ENCODE measurements at places on chromosomes 1 and 21.

DNA sequence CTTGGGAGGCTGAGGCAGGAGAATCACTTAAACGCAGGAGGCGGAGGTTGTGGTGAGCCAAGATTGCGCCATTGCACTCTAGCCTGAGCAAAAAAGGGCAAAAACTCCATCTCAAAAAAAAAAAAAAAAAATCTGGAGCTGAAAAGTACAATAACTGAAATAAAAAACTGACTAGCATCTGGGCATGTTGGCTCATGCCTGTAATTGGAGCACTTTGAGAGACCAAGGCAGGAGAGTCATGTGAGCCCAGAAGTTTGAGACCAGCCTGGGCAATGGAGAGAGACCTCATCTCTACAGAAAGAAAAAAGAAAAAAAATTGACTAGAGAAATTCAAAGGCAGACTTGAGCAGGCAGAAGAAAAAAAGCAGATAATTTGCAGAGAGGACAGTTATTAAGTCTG, 18.1 kb downstream of the CLDN19 start:
- no peak for DNase-seq

GRCh38 chr1:156640842-156641706, 843 bp upstream of the BCAN start:
- no peak for DNase-seq

- DNase-seq: no peak
Observed at GRCh38 chr21:42670884-42671283, 17.5 kb downstream of the PDE9A start.

DNA sequence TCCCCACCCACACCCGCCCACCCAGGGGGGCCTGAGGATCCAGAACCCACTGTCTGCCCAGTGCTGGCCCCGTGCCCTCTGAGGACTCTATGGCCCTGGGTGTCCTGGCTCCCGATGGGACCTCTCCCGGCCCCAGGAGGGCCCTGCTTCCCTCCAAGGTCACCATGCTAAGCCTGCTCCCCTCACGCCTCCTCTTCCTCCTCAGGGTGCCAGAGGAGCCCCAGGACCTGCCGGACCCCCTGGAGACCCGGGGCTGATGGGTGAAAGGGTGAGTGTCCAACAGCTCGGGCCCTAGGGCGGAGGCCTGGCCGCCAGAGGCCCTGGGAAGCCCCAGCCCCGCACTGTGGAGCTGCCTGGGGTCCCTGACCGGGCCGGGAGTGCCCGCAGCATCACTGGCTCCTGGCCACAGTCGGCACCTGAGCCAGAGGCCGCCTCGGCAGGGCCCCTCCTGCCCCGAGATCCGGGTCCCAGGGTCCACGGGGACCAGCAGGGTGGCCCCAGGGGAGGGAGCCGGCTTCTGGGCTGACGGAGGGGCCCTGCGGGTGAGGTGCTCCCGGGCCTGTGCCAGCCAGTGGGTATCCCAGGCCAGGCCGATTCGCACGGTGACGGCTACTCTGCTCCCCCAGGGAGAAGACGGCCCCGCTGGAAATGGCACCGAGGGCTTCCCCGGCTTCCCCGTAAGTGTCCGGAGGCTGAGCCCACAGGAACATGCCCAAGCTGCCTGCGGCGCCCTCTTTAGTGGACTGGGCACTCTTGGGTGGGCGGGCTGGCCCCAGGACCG, 16.1 kb downstream of the COL6A1 start:
- no peak for DNase-seq

GRCh38 chr1:245906207-245906606, 600.9 kb downstream of the SMYD3 start:
- DNase-seq: no peak

- no peak for DNase-seq
Observed at GRCh38 chr1:153912349-153912748, 10.4 kb downstream of the GATAD2B start.

GRCh38 chr1:39958403-39959200, 3.7 kb downstream of the MFSD2A start:
- no peak for DNase-seq

DNA sequence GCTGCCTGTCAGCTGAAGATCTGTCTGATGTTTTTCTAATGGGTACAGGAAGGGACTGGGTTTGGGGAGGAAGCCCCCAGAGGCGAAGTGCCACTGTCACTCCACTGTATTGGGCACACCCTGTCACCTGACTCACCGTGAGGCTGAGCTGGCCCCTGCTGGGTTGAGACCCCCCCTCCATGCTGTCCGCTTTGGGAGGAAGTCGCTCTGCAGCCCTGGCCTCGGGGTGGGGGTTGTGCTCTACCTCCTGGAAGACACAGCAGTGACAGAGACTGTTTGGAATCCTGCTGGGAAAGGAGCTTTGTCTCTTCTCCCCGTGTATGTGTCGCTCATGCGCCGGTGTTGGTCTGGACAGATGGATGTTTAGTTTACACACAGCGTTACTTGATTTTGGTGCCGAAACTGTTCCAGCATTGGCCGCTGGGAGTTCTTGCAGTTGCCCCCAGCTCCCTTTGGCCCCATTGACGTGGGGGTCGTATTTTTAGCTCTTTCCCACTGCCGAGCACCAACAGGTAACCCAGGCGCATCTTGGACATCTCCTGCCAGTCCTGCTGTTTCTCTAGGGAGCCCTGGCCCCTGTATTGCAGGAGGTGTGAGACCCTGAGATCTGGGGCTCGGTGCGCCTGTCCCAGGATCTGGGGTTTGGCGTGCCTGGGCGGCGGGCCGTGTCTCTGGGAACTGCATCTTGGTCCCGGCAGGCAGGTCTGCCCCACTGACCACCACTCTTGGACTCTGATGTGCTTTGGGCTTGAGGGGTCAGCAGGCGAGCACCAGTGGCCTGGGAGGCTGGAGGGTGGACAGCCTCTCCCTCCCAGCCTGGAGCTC, 30.3 kb downstream of the SLX9 start:
- DNase-seq: no peak

DNA sequence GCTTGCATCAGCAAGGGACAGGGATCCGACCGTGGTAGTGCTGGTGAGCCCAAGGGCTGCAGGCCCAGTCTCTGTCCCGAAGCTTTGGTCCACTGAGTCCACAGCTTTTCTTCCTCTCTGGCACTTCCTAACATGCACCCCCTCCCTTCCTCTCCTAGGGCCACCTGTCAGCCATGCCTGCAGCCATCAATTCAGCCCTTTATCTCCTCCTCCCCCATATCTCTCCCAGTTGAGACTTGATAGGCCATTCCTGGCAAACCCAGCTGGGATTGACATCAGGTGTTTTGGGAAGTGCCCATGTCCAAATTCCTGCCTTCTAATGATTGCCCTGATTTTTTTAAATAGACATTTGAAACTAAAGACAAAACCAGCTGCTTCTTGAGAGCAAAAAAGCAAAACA, 25.6 kb downstream of the HLX start:
- DNase-seq: no peak

DNA sequence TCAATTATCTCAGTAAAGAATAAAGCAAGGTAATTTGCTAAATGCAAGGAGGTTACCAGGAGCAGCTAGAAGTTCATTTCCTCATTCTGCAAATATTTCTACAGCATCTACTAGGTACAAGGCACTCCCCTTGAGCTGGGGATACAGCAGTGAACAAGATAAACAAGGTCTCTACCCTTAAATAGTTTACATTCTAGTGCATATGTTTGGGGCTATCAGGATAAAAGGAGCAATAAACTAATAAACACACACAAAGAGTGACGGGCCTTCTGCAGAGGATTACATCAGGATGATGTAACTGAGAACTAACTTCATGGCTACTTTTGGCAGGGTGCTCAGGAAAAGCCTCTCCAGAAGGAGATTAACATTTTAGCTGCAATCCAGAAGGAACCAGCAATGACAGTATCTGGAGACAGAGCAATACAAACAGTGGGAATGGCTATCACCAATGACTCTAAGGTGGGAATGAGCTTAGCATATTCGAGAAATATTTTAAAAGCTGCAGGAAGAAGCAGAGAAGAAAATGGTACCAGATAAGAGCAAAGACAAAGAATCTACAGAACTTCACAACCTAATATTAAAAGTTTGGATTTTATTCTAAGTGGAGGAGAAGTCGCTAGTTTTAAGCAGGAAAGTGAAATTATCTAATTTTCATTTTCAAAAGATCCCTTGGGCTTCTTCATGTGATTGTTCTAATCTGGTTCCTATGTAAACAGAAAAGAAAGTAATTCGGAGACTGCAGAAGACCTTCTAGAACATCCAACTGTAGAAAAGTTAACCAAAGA, 25.8 kb downstream of the TP53BP2 start:
- DNase-seq: peak; percentile 45

- no peak for DNase-seq
Observed at GRCh38 chr1:176785791-176786190, 322.8 kb downstream of the PAPPA2 start.

GRCh38 chr1:228145463-228146416, 4.0 kb upstream of the GJC2 start:
- DNase-seq: no peak

DNA sequence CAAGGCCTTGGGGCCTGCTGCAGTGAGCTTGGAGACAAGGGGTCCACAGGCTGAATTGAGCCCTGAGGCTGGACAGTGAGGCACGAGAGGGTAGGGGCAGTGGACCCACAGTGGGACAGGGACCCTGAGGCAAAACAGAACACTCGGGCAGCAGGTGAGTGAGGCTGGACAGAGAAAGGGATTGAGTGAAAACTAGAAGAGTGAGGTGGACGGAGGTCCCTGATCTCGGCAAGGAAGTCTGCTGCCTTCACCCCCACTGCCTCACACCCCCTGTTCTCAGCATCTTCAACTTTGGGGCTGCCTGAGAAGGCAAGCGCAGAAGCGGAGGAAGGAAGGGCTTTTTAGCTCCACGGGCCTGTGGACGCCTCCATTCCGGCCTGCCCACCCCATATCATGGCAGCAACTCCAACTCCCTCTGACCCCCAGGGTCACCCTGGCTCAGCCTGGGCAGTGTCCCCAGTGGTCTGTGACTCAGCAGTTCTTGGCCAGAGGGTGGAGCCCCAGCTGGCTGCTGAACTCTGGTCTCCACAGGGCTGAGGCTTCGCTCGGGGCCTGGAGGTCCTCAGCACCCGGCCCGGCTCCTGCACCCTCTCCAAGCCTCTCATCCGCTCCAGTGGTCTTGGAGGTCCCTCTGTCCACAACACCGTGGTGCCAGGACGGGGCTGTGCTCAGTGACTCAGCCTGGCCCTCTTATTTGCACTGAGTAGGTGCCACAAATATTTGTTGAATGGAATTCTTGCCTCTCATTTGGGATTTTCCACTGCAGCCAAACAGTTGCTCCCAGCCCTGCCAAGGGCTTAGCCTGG, 60.0 kb upstream of the EPS8L3 start:
- no peak for DNase-seq

- DNase-seq: no peak
Observed at GRCh38 chr1:108845446-108845845, 11.4 kb downstream of the AKNAD1 start.

DNA sequence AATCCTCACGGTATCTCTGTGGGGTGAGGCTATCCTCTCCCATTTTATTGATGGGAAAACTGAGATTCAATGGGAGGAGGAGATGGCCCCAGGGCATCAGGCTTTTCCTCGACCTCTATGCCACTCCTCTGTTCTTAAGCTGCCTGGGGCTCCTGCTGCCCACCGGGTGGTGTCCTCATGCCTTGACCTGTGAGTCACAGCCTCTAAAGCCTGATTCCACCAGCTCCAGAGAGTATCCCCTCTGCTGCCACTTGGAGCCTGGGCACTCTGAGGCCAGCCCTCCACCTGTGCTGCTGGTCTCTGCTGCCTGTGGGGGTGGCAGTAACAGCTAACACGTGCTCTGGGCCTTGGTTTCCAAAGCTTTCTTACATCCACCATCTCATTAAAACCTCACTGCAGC, 241.2 kb downstream of the TRABD2B start:
- no peak for DNase-seq

- no peak for DNase-seq
Observed at GRCh38 chr1:223724376-223724775, 12.0 kb downstream of the CAPN2 start.

GRCh38 chr1:167439301-167439988, 78.9 kb downstream of the CD247 start:
- no peak for DNase-seq

- peak; percentile 39 for DNase-seq
Observed at GRCh38 chr1:55369474-55369873, 154.3 kb upstream of the USP24 start.

GRCh38 chr1:94095744-94096469, 25.0 kb downstream of the ABCA4 start:
- no peak for DNase-seq

- DNase-seq: no peak
Observed at GRCh38 chr1:116769994-116770393, 15.8 kb downstream of the CD2 start.

DNA sequence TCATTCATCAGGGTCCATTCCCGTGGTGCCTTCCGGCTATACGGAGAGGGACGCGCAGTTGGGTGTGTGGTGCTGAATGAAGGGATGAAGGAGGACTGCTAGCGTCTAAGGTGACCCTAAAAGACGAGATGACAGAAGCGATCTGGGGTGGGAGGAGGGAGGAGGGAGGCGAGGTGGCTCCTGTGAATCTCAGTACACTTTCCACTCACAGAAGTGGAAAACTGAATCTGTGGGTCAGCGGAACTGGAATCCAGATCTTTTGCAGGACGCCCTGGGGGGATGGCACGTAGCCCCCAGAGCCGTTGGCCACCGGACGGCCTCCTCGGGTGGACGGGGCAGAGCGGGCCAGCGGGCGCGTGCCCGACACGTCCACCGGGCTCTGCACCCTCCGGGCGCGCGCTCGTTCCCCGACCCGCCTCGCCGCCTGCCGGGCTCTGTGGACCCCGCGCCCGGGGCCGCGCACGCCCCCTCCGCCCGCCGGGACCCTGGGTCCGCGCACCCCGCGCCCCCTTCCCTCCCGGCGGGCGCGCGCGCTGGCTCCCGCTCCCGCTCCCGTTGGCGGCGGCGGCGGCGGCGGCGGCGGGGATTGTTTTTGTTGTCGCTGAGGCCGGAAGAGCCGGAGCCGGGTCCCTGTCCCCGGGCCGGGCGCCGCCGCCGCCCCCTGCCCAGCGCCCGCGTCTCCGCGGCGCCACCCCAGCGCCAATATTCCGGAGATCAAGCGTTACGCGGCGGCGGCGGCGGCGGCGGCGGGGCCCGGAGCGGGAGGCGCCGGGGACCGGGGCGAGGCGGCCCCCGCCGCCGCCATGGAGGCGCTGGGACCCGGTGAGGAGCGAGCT, at the start of gene AGO4:
AGO4 (plus strand) TSS at position 403 of the 836 bp plus-strand sequence; CDS start at position 804, 401 bp downstream.
- no peak for DNase-seq

DNA sequence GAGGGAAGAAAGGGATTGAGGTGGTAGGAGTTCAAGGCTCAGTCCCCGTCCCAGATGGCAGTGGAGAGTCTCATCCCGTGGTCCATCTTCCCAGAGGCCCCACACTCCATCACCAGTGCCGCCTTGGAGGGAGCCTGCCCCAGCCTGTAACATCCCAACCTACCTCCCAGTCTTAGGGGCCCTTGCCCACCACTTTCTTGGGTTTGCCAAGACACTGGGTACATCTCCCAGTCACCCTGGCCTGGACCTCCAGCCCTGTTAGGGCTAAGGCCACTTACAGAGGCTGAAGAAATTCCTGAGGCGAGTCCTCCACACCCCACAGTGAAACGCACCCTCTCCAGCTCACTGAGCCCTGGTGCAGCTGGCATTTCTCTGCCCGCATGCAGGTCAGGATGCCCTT, 3.3 kb downstream of the TMEM200B start:
- no peak for DNase-seq

Measured in AG09309 (cell line).